Stimulated activated effector memory CD8-positive, alpha-beta T cell treated with anti-CD3 and anti-CD28 coated beads, Interleukin-12 subunit alpha, Interleukin-12 subunit beta, amount 100 ng/mL, for 72 hours (primary cell): ENCODE measurements at places on chromosomes 11 and 22.

GRCh38 chr22:50175921-50176849 is 5.7 kb downstream of the PANX2 start:
- no peak for DNase-seq

DNA sequence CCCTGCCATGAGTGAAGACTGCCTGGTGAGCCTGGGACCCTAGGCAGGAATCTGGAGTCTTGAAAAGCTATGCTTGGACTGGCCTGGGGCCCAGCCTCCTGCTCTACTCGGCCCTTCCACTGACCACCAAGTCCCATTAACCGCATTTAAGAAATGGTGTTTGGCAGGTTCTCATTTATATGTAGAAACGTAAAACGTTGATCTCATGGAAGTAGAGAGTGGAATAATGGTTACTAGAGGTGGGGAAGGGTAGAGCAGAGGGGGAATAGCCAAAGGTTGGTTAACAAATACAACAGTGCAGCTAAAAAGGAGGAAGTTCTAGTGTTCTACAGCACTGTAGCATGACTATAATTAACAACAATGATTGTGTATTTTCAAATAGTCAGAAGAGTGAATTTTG is 72.9 kb upstream of the EED start:
- DNase-seq = no peak

- no peak for DNase-seq
These were observed 111.0 kb downstream of the ST3GAL4 start for GRCh38 chr11:126466236-126467045.

- DNase-seq = no peak
These were observed 60.9 kb upstream of the TOP3B start for GRCh38 chr22:22043296-22044078.

DNA sequence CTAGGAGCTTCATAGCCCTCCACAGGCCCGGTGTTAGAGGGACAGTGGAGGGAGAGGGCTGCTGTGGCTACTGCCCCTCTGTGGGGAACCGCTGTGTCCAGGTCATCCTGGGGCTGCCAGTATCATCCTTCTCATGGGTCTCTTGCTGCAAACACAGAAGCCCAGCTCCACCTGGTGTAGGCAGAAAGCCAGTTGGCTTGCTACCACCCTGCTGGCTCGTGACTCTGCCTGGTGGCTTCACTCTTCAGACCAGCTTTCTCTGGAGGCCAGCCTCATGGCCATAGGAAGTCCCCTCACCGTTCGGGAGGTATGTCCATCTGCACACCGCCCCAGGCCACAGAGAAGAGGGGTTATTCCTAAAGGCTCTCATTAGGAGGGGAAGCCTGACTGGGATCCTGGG is 19.4 kb upstream of the SUSD2 start:
- no peak for DNase-seq

DNA sequence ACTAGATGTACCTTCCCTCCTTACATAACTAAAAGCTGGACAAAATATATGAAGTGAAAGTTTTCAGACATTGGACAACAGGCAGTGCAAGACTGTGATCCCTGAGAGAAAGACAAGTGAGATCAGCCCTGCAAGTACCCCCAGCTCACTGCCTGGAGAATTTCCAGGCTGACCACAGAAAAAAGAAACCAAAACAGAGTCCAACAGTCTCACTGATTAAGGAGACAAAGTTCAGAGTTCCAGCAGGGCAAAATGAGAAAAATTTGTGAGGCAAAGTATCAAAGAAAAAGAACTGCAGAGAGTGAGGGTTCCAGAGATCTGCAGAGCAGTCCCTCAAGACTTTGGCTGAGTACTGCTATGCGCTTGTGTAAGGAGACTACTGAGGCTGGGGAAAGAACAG is 47.3 kb upstream of the TMEM45B start:
- no peak for DNase-seq

DNA sequence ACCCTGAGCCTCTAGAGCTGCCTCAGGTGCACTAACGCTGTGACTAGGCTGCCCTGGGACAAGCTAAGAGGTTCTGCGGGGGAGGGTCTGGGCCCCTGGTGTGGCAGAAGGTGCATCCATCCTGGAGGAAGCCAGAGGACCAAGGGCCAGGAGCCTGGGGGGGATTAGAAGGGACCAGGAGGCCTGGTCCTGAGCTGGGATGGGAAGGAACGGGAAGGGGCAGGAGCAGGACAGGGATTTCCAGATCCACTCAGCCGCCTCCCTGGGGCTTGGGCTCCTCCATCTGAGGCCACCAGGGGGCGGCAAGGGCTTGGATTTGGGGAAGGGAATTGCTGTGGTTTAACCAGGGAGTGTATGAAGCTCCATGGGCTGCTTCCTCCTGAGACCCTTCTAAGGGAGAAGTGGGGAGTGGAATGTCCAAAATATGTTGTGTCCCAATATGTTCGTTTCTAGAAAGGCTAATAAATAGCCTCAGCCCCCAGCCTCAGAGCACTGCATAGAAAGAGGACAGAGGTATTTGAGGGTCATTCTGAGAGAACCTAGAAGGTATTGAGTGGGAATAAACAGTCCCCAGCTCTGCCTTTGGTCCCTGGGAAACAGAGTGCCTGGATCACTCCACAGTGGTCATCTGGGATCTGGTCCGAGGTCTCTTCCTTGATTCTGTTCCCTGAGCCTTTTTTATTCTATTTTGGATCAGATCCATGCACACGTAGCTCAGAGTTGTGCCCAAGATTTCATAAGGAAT is 17.4 kb upstream of the PRAME start:
- DNase-seq = no peak

- no peak for DNase-seq
These were observed at the start of gene SH3BP1 for GRCh38 chr22:37639070-37639760. SH3BP1 (plus strand) TSS chr22:37639669; CDS start chr22:37639788, 119 bp downstream.

- no peak for DNase-seq
These were observed 39.4 kb downstream of the SHANK2 start for GRCh38 chr11:71212871-71213559.

DNA sequence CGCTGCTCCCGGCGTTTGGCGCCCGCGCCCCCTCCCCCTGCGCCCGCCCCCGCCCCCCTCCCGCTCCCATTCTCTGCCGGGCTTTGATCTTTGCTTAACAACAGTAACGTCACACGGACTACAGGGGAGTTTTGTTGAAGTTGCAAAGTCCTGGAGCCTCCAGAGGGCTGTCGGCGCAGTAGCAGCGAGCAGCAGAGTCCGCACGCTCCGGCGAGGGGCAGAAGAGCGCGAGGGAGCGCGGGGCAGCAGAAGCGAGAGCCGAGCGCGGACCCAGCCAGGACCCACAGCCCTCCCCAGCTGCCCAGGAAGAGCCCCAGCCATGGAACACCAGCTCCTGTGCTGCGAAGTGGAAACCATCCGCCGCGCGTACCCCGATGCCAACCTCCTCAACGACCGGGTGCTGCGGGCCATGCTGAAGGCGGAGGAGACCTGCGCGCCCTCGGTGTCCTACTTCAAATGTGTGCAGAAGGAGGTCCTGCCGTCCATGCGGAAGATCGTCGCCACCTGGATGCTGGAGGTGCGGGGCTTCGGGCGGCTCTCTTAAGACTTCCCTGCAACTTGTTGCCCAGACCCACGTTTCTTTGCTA is at the start of gene CCND1:
Gene CCND1 (plus strand): TSS at position 162 of the 587 bp plus-strand sequence. CDS start 158 bp downstream, at position 320.
- no peak for DNase-seq

DNA sequence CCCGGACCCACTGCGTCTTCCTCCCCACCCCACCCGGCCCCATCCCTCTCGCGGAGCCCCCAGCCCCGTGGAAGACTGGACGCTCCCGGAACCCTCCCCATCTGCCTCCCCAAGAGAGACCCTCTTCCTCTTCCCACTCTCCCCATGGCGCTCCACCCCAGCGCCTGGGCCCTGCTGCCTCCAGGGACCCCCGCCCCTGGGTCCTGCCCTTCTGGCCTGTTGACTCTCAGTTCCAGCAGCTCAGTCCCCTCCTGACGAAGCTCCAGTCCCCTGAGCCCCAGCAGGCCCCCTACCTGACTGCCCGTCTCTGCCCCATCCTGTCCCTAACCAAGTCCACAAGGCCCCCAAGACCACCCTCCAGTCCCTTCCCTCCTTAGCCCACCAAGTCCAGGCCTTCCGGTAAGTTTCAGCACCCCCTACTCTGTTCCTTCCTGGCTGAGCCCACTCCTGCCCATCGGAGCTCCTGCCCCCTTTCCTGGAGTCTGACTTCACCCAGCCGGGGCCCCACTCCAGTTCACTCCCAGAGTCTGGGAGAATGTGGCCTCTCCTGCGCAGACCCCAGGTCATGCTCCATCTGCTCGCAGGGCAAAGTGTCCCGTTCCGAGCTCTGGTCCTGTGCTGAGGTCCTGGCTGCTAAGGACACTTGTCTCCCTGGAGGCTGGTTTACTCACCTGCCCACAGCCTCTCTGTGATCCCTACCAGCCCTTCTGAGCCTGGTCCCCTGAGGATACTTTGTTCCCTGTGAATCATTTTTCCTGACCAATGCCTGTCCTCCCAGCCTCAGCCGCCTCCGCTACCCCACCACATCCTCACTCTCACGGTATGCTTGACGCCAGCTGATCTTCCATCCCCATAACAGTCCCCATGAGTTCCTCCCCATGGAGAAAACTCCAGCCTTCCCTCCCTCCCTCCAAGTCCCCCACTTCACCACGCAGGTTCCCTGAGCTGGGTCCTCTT is 722 bp downstream of the IFITM10 start:
- no peak for DNase-seq

DNA sequence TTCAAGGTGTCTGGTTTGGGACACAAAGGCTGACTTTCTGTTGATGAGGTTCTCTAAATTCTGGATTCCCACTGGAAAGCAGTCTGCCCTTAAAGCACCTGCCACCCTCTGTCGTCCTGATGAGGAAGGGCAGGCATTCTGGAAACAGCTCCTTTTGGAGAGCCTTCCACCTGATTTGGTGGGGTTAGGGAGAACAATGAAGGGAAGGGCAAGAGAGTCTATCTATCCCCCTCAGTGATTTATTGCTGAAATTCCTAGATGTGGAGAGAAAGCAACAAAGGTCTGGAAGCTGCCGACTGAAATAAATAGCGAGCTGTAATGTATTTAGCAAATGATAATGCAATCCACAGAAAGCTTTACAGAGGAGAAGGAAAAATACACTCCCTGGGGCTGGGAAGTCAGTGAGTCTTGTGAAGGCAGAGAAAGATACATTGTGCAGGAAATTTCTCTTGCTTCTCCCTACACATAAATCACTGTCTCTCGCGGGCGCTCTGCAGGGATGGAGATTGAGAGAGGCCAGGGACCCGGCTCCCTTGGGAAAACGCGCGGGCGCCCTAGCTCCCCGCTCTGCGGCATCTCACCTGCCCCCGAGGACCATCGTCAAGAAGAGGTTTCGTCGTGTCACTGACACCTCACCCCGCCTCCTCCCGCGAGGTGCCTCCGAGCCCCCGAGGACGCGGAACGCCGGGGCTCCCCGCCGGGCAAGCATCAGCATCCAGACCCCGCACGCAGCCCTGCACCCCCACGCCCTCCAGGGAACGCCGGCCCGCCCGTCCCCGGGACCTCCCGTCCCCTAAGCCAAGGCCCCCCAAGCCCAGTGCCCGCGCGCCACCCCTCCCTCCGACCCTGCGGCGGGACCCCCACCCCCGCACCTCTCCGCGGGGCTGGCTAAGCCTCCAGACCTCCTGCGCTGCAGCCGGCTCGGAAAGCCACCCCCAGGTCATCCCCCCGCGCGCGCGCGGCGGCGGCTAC is 673 bp downstream of the CDON start:
- no peak for DNase-seq

- no peak for DNase-seq
These were observed 129.4 kb upstream of the TOP3B start for GRCh38 chr22:22111983-22112382.

GRCh38 chr11:47616726-47617416 is 22.7 kb upstream of the C1QTNF4 start:
- no peak for DNase-seq
